Stimulated activated CD8-positive, alpha-beta memory T cell treated with anti-CD3 and anti-CD28 coated beads, Interleukin-4, amount 100 ng/mL, for 1 hour (primary cell): ENCODE measurements at places on chromosomes 3 and 15.

DNA sequence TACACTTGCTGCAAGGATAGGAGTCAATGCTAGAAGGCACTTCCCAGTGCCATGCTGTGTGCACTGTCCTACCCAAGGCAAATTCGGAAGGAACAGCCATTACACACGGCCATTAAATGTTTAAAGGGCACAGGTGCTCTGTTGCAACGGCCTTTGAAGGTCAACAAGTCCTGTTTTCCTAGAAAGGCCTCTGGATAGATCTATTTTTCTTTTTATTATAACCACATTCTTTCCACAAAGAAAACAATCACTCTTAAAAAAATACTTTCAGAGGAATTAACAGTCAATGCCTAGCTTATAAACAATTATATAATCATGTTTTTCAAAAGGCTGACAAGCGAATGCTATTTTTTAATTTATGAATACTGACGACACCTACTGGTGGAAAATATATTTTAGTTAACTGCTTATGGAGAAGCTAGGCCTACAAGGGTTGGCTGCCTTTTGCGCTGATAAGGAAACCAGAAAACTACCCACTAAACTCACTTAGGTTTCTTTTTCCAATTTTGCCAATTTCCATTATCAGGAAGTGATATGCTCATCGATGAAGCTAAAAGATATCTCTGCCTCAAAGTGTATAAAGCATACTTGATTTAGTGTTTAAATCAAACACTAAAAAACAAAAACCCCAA lies 2.4 kb downstream of the ARHGEF3 start:
- no peak for DNase-seq

- DNase-seq, result no peak
These were observed 72.6 kb upstream of the DPH6 start for GRCh38 chr15:35618260-35619188.

GRCh38 chr3:161420746-161421145 lies 49.4 kb upstream of the SPTSSB start:
- DNase-seq, result no peak

DNA sequence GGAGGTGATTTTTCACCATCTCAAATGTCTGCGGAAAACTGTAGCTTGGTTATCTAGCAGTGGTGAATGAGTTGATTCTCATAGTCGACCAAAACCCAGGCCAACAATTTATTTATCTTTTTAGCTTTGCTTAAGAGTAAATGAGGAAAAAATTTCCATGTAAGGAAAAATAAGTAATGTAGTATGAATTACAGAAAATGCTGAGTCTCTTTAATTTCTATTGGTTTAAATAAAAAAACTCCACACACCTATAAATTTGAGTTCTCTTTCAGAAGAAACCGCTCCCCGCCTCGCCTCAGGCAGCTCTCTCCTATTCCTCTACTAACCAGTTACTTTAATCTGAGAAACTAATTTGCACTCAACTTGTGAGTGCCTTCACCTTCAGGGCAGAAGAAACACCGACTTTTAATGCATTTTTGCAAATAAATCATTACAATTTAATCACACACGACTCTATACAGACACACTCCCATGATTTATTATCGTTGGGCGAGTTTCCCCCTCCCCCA lies 540 bp upstream of the RSRC1 start:
- DNase-seq, result no peak

GRCh38 chr15:52790941-52791751 lies 1.0 kb upstream of the ONECUT1 start:
- no peak for DNase-seq

DNA sequence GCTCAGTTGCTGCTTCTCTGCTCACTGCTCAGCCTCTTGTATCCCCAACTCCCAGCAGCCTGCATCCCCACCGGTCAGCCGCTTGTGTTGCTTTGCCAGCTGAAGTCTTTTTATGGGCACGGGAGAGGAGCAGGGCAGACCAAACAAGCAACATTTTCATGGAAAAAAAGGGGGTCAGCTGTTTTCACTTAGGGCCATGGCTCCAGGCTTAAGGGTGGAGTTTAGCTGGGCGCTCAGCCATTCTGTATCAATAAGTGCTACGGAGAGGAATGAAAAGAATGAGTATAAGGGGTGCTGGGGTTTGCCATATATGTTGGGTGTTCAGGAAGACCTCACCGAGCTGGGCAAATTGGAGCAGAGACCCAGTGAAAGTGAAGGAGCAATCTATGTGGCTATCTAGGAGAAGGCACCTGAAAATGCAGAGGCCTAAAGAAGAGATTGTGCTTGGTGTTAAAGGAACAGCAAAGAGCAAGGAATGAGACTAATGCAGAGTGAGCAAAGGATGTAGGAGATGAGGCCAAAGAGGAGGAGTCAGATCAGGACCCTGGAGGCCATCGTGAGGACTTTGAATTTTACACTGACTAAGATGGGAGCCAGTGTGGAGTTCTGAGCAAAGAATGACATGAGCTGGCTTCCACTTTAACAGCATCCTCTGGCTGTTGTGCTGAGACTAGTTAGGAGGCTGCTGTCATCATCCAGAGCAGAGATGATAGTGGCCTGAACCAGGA lies 16.6 kb upstream of the IREB2 start:
- no peak for DNase-seq

DNA sequence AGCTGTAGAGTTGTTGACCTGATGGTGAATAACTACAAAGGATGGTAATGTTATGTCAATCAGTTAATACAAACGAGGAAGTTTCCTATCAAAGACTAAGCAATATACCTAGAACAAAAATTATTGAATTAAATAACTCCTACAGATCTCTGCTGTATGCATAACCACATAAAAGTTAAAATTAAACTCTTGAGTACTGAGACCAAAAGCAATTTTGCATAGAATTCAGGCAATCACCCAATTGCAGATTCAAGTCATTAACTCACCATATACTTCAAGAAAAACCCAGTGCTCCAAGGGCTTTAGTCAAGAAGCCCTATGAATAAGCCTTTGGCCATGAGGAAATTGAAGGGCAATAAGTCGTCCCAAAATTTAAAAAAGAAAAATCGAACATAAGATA lies 518.8 kb downstream of the MECOM start:
- no peak for DNase-seq

GRCh38 chr15:20352241-20353200 lies 189.1 kb downstream of the GOLGA6L6 start:
- DNase-seq, result no peak

- no peak for DNase-seq
These were observed 211.4 kb downstream of the IL5RA start for GRCh38 chr3:2898591-2899353.

DNA sequence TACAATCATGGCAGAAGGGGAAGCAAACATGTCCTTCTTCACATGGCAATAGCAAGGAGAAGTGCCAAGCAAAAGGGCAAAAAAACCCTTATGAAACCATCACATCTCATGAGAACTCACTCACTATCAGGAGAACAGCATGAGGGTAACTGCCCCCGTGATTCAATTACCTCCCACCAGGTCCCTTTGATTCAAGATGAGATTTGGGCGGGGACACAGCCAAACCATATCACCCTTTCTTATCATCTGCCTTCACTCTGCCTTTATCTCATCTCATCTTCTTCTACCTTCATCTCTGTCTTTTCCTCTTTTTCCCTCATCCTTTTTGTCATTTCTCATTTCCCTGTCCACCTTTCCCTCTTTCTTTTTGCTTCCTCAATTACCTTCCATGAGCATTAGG lies 149.6 kb downstream of the AGBL1 start:
- no peak for DNase-seq

DNA sequence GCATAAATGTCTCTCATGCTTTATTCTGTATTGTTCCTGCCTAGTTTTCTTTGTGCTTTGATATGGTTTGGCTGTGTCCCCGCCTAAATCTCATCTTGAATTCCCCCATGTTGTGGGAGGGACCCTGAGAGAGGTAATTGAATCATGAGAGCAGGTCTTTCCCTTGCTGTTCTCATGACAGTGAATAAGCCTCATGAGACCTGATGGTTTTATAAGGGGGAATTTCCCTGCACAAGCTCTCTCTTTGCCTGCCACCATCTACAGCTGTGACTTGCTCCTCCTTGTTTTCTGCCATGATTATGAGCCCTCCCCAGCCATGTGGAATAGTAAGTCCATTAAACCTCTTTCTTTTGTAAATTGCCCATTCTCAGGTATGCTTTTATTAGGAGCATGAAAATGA lies 1596.6 kb downstream of the SI start:
- no peak for DNase-seq

DNA sequence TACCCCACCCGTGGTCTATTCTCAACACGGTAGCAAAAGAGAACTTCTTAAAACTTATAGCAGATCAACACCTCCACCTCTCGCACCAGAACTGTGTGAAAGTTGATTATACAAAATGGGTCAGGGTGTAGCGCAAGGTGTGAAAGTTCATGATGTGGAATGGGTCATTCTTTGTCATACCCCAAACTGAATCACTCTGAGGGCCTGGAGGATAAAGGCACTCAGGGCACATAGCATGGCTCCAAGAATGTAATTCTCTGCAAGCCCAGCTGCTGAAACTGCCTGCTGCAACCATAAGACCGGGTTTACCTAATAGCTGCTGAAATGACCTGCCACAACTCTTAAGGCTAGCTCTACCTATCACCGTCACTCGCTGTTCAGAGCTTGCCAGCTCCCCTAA lies 70.0 kb downstream of the FOXP1 start:
- no peak for DNase-seq

GRCh38 chr15:62253294-62253693 lies 88.2 kb upstream of the C2CD4B start:
- DNase-seq, result no peak

DNA sequence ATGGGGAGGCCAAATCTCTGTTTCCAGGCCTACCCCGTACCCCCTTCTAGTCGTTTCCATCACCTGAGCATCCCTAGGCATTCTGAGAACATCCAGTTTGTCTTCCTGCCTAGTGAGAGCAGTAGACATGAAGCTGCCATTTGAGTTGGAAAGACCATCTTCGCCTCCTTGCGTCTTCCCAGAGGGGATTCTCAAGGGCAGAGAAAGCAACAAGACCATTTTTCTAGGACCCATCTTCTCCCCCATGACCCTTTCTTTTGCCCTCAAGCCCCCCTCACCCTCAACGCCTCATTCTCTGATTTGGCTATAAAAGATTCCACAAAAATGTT lies 148.7 kb upstream of the BHLHE40 start:
- no peak for DNase-seq

DNA sequence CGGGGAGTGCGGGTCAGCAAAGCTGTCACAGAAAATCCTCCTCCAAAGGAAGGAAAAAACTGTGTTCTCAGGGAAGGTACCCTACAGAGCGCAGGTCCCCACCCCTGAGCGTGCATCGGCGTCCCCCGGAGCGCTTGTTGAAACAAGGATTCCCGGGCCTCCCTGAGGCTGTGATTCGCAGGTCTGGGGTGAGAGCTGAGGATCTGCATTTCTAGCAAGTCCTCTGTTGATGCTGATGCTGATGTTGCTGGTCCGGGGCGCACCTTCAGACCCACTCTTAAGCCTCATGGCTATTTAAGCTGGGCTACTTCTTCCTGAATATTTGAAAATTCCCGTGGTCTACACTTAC lies 226.2 kb upstream of the IGF1R start:
- DNase-seq, result no peak

GRCh38 chr3:64048631-64049061 lies 25.4 kb upstream of the PSMD6 start:
- DNase-seq, result no peak

DNA sequence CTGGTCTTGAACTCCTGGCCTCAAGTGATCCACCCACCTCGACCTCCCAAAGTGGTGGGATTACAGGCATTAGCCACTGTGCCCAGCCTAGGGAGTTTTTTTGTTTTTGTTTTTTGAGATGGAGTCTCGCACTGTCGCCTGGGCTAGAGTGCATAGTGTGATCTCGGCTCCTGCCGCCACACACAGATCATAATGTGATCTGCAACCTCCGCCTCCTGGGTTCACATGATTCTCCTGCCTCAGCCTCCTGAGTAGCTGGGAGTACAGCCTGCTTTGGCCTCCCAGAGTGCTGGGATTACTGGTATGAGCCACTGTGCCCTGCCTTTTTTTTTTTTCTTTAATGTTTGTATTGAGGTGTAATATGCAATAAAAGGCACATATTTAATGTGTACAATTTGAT lies 78.2 kb downstream of the SMAD3 start:
- DNase-seq, result no peak

DNA sequence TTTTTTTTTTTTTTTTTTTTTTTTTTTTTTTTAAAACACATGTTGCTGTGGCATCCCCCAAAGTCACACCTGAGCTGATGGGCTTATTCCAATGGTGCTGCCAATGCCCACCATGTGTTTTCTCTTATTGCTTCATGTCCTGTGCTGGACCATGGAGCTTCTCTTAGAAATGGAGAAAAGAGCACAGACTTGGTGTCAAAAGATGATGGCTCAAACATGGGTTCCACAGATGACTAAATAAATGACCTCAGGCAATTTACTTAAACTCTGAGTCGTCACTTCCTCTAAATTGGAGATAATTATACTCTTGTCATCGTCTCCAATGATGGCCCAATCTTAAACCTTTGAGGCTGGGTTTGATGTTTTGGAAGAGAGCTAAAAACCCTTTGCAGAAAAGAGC lies 28.1 kb downstream of the CHST2 start:
- DNase-seq, result no peak

- DNase-seq, result no peak
These were observed 22.8 kb downstream of the FEM1B start for GRCh38 chr15:68300115-68300940.

DNA sequence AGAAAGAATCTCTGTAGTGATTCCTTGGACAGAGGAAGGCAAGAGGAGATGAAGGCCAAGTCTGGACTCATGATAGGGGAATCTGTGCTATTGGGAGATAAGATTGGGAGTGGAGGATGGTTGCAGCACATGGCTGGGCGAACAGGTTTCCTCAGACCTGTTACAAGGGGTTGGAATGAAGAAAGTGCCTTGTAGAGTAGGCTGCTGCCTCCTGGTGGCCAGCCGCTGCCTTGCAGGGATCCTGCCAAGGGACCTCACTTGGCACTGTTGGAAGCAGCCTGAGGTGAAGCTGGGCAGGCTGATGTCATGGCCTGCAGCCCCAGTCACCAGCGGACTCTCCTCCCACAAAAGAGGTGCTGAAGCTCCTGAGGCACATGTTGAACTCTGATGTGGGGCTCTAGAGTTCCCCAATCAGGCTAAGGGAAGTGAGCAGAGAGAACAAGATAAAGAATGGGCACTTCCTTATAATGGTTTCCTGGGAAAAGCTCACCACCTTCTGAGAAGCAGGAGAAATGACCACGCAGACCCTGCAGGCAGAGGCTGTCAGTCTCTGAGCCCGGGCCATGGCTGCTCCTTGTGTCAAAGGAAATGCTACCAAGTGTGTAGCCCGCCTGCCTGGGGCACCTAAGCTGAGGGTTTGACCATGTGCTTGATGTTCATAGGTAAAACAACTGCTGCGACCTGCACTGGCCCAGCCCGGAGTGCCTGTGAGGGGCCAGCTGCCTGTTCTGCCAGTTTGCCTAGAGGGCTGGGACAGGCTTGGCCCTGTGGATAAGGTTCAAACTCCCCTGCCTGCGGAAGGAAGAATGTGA lies 1.6 kb upstream of the TEX264 start:
- DNase-seq, result peak; percentile 64

DNA sequence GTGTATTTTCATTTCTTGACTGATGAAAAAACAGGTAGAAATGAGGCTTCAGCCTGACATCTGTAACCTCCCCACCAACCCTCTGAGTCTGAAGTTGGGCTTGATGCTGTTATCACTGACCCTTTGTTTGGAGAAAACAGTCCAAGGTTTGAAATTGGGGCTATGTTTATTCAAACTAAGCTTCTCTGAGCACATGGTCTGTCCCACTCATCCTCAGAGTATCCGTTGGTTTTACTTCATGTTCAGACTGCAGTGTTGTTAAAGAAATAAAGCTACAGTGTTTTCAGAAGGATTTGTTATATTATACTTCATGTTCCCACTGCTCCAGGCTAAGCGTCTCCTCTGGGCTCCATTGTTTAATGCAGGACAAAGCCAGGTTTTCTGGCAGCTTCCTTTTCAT lies 6.0 kb downstream of the MAPKBP1 start:
- DNase-seq, result no peak
